ENCODE measurements at places on chromosomes 5 and 9. TPM values are rescaled to one million over a fixed set of nuclear protein-coding genes. Genes with fewer than 3 reads are reported as not detected.

KCNN2 gene
- total RNA-seq, result not detected

ADGRD2 gene
- total RNA-seq, result not detected

MVB12B gene
- total RNA-seq, result 57.0 TPM

CFAP90 gene
- total RNA-seq, result not detected

IFNA21 gene
- total RNA-seq, result not detected

IFNB1 gene
- total RNA-seq, result 1.1 TPM

CSF1R gene
- 0.26 TPM for total RNA-seq

NEURL1B gene
- 0.26 TPM for total RNA-seq

FAT2 gene
- not detected for total RNA-seq

ASS1 gene
- total RNA-seq, result 5.3 TPM

COL15A1 gene
- total RNA-seq, result 0.53 TPM

IFNA2 gene
- not detected for total RNA-seq

SPATA31D4 gene
- total RNA-seq, result not detected

ZNF367 gene
- 36.3 TPM for total RNA-seq

DMAC1 gene
- total RNA-seq, result 40.1 TPM
